ENCODE measurements at places on chromosomes 4 and X.
A peak's percentile ranks its signal among the peaks of the same experiment; 100 is the strongest.

DNA sequence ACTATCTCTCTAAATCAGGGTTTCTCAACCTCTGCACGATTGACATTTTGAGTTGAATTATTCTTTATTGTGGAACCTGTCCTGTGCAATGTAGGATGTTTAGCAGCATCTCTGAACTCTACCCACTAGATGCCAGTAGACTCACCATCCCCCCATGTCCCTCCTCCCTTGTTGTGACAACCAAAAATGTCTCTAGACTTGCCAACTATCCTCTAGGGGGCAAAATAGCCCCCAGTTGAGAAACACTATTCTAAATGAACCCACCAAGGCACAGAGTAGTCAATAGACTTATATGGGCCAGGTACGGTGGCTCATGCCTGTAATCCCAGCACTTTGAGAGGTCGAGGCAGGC is 49.1 kb upstream of the GAB1 start:
- no peak for DNase-seq

DNA sequence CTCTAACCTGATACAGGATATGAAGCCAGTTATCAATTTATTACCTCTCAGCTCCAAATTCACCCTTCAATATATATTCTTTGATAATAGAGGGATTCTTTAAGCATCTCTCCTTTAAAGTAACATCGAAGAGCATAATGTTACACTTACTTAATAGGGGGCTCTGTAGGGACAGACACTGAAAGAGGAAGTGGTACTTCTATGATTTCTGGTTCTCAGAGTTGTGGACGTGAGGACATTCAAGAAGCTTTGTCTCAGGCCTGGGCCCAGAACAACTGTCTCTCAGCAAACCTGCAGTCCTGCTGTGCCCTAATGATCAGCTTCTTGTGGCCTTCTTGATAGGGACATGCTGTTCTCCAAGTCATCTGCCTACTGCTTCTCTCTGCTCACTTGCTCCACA is 4.2 kb upstream of the ZXDB start:
- DNase-seq = no peak

DNA sequence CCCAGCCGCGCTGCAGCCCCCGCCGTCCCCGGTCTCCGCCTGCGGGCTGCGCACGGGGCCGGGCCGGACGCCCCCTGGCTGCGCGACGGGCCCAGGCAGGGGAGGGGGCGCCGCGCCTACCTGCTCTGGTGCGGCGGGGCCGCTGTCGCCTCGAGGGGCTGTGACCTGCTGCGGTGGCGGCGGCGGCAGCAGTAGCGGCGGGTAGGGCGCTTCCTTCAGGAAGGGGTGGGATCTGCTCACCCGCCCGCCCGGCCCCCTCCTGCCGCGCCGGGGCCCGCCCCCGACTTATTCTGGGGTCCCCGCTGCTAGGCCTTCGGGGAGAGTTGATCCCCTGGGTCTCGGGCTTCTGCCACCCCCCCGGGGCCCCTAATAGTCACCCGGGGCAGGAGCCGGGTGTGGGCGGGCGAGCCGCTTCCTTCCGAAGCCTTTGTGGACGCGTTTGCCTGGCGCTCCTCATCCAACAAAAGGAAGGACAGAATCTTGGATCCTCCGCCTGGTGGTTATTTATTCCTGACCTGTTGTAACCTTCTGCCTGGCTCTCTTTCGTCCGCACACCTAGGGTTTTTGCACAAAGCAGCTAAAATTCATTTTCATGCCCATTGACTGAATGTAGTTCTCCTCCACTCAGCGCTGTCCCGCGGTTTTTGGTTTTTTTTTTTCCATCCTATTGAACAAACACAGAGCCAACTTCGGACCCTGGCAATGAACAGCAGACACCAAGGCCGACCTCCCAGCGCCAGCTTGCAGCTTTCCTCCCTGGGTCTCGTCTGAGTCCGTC is at the start of gene TMEM150C:
TSS of gene TMEM150C (minus strand) at position 203 of the 778 bp plus-strand sequence. CDS start 57,331 bp downstream, outside the sequence.
- DNase-seq = no peak

DNA sequence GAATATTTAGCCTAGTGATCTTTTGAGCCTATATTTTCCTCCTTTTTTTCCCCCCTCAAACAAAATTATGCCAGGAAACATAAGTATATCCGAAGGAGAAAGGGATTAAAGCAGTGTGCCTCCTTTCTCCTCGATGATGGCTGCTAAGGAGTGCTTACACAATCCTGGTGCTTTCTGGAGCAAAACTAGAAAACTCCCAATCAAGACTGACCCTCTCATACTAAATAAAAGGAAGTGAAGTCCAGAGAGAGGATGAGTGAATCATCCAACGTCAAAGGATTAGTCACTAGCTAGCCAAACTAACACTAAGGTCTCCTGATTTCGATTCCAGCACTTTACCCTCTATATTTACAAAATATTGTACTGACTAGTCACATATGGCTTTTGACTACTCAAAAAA is 146.8 kb downstream of the PPP3CA start:
- DNase-seq = no peak

GRCh38 chr4:18063079-18063478 is 41.5 kb upstream of the LCORL start:
- DNase-seq = no peak

GRCh38 chrX:46575991-46576392 is 2.4 kb downstream of the CHST7 start:
- DNase-seq = peak; percentile 62

GRCh38 chr4:138267835-138268234 is 25.7 kb upstream of the SLC7A11 start:
- DNase-seq = no peak

DNA sequence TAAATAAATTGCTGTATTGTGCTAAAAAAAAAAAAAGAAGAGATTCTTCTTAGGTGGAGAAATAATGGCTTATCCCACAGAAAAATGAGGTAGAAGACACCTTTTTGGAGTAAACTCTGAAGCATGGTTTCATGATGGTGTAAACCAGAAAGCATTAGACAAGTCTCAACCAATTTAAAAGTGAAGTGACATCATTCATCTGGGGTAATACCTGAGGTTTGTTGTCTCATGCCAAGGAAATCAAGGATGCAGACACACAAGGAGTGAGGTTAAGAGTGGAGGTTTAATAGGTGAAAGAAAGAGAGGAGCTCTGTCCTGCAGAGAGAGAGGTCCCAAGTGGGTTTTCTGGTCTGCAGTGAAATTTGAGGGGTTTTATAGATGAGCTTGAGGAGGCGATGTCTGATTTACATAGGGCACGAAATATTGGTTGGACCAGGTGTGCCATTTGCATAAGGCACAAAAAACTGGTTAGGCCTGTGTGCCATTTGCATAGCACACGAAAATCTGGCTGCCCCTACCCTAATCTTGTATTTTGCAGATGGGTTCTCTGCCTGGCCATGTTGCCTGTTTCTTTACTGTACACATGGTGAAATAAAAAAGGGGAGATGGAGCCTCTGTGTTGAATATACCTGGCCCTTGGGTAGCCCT is 25.0 kb upstream of the CWH43 start:
- no peak for DNase-seq

DNA sequence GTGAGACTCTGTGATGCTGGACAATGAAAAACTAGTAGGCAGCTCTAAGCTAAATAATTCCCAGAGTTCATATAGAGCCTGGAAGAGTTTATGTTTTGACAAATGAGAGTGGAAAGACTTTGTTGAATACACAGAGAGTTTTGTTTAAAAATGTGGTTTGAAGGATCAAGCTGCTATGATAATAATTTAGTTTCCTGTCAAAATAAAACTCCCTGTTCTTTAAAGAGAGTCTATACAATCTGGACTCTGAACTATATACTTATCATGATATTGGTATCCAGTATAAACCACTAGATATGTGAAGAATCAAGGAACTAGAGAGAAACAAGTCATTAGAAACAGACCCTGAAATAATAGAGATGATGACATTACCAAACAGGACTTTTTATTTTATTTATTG is 158.6 kb downstream of the C4orf33 start:
- no peak for DNase-seq

DNA sequence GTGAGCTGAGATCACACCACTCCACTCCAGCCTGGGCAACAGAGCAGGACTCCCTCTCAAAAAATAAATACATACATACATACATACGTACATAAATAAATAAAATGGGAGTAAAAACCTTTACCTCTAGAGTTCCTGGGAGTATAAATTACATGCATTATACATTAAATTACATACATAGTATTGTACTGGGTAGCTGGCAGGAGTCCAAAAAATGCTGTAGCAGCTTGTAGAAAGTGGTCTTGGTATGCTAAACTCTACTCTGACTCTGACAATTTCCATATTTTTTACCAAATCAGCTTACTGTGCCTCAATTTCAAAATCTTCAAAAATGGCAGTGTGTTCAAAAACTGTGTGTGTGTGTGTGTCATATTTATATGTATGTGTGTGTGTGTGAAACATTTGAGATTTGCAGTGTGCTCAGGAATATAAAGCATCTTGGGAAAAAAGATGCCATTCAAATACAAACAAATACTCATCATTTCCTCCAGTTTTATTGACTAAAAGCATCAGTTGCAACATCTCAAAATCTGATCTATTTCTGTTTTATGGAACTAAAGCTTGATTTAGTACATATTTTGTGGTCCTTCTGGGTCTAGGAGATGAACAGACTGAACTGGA is 171.7 kb downstream of the SHROOM3 start:
- DNase-seq = no peak

- no peak for DNase-seq
These were observed 1382.6 kb downstream of the ARAP2 start for GRCh38 chr4:34861666-34862065.

- no peak for DNase-seq
These were observed 7.0 kb downstream of the FGFRL1 start for GRCh38 chr4:1018147-1019020.

GRCh38 chrX:22247169-22247568 is 25.5 kb upstream of the CBLL2 start:
- no peak for DNase-seq

DNA sequence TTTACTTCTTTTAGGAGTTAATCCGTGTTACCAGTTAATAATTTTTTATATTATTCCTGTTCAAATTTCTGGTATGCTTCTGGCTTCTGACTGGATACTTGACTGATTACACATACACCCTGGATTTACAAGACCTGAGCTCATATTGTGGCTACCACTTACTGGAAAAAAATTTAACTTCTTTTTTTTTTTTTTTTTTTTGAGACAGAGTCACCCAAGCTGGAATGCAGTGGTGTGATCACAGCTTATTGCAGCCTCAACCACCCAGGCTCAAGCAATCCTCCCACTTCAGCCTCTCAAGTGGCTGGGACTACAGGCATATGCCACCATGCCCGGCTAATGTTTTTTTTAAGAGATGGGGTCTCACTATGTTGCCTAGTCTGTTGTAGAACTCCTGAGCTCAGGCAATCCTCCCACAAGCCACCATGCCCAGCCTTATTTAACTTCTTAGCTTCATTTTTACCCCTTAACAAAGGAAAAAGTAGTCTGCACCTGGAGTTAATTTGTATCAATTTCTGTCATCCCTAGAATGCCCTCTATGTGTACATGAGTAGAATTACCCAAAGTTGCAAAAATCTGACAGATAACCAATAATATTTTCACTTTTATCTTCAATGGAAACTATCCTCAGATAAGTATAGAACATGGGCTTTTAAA is 50.3 kb downstream of the TMEM165 start:
- DNase-seq = no peak

Data from activated effector memory CD4-positive, alpha-beta T cell treated with anti-CD3 and anti-CD28 coated beads, Interleukin-2, amount 50 U/mL, for 16 hours (primary cell).